ENCODE measurements at places on chromosomes 5 and 9.

- DNase-seq = no peak
Measured at GRCh38 chr9:33868440-33868973, 51.5 kb downstream of the UBE2R2 start.

DNA sequence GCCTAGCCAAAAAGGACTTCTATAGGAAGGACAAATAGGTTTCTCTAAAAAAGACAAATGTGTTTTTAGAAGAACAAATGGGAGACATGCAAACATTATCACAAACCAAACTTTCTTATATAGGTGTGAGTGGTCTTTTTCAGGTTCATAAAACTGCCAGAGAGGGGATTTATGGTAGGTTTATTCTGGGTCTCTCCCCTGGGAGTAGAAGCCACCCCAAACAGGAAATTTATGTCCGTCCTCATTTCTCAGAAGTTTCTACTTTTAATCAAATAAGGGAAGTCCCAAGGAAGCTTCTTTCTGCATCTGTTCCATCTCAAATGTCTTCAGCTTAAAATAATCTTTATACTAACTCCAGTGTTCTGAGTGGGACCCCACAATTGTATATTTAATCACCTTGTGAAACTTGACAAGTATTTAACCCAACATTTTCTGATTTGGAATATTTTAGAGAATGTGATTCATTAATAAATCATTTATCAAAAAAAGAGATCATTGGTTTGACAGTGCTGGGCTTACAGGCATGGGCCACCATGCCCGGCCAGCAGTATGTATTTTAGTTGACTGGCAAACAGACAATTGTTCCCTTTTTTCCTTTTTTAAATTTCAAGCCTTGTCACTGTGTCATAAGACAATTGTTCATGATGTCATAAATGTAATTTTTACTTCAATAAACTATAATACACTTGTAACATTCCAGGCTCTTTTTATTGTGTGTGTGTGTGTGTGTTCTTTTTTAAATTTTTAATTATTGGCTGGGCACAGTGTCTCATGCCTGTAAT lies 44.6 kb upstream of the GLDC start:
- DNase-seq = no peak

- no peak for DNase-seq
Measured at GRCh38 chr5:79588696-79589095, 23.5 kb upstream of the TENT2 start.

- DNase-seq = no peak
Measured at GRCh38 chr9:130027533-130028365, 15.2 kb downstream of the FNBP1 start.

- DNase-seq = no peak
Measured at GRCh38 chr9:127954831-127955293, 17.2 kb upstream of the DPM2 start.

GRCh38 chr5:94992325-94992724 lies 292.6 kb downstream of the MCTP1 start:
- DNase-seq = no peak

DNA sequence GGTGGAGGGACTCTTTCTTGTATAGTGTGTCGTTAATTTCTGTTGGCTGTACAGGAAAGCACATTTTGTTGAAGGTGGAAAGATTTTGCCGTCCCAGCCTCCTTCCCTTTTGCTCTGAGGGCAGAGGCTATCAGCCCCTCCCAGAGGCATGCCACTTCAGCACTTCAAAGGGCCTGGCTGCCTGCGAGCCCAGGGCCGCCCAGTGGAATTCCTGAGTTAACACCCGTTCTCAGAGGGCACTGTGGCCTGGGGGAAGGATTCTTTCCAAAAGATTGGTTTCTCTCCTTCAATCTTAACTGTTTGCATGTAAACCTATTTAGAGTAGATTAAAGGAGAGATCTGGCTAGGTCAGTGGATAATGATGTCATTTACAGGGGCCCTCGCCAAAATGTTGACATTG lies 238.6 kb downstream of the FANCC start:
- DNase-seq = no peak

GRCh38 chr9:105114964-105115728 lies 129.3 kb upstream of the SLC44A1 start:
- DNase-seq = no peak

- no peak for DNase-seq
Measured at GRCh38 chr9:124800306-124801259, 23.6 kb downstream of the OLFML2A start.
